ENCODE measurements at places on chromosomes 16 and 17.

- DNase-seq, result no peak
Observed at GRCh38 chr16:81713295-81713772, 65.8 kb upstream of the PLCG2 start.

GRCh38 chr17:31807846-31808245 lies 51.2 kb downstream of the COPRS start:
- DNase-seq, result no peak

DNA sequence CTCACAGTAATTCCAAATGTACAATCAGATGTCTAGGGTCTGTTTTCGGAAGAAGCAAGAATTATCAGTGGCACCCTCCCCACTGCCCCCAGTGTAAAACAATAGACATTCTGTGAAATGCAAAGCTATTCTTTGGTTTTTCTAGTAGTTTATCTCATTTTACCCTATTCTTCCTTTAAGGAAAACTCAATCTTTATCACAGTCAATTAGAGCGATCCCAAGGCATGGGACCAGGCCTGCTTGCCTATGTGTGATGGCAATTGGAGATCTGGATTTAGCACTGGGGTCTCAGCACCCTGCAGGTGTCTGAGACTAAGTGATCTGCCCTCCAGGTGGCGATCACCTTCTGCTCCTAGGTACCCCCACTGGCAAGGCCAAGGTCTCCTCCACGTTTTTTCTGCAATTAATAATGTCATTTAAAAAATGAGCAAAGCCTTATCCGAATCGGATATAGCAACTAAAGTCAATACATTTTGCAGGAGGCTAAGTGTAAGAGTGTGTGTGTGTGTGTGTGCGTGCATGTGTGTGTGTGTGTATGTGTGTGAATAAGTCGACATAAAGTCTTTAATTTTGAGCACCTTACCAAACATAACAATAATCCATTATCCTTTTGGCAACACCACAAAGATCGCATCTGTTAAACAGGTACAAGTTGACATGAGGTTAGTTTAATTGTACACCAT lies 59.7 kb downstream of the HLF start:
- DNase-seq, result no peak

- no peak for DNase-seq
Observed at GRCh38 chr16:86351041-86351784, 159.1 kb upstream of the FOXF1 start.

- DNase-seq, result no peak
Observed at GRCh38 chr16:49484451-49484849, 110.8 kb downstream of the C16orf78 start.

GRCh38 chr16:78925083-78925767 lies 675.3 kb downstream of the MAF start:
- no peak for DNase-seq

GRCh38 chr17:10010752-10011151 lies 105.7 kb upstream of the RCVRN start:
- DNase-seq, result no peak

GRCh38 chr17:15508466-15508865 lies 41.0 kb upstream of the CDRT4 start:
- no peak for DNase-seq

DNA sequence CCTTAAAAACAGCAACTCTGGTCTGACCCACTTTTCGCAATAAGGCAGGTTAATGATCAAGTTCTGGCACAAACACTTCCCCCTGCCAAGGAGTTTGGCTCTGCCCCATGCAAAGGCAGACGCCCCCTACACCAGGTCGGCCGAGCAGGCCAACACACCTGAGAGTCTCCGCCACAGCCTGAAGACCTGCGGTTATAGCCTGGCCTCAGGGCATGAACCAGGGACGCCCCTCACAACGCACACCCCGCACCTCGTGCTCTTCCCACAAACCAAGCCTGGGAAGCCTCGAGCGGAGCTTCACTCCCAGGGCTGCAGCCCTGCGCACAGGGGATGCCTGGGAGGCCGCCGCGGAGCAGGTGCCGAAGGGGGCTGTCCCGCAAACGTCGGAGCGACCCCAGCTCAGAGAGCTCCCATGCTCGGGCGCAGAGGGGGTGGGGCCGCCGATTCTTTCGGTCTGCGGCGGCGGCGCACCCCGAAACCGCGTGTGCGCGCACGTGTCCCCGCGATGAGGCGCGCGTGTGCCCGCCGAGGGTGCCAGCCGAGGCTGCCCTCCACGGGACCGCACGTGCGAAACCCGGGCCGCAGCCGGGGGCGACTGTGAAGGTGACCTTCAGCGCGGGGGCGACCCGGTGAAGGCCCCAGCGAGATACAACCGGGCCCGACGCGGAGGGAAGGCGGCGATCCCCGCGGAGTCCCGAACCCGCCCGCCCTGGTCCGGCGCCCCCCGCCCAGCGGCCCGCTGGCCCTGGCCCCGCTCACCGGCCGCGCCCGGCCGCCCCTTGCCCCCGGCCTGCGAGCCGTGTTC lies 559 bp downstream of the CLUH start:
- no peak for DNase-seq

DNA sequence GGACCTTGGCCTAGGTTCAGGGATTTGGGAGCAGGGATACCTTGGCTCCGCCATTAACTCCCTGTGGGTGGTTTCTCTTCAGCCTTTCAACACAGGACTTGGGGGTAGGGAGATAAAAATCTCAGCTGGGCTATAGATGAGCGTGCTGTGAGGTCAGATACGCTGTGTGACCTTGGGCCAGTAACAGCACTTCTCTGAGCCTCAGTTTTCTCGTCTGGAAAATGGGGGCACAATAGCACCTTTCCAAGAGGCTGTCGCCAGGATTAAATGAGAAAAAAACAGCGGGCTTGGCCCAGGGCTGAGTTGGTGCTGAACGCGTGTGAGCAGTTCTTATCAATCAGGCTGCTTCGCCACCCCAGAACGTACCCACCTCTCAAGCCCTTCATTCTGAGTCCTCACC lies 17.6 kb downstream of the CCDC92B start:
- no peak for DNase-seq

DNA sequence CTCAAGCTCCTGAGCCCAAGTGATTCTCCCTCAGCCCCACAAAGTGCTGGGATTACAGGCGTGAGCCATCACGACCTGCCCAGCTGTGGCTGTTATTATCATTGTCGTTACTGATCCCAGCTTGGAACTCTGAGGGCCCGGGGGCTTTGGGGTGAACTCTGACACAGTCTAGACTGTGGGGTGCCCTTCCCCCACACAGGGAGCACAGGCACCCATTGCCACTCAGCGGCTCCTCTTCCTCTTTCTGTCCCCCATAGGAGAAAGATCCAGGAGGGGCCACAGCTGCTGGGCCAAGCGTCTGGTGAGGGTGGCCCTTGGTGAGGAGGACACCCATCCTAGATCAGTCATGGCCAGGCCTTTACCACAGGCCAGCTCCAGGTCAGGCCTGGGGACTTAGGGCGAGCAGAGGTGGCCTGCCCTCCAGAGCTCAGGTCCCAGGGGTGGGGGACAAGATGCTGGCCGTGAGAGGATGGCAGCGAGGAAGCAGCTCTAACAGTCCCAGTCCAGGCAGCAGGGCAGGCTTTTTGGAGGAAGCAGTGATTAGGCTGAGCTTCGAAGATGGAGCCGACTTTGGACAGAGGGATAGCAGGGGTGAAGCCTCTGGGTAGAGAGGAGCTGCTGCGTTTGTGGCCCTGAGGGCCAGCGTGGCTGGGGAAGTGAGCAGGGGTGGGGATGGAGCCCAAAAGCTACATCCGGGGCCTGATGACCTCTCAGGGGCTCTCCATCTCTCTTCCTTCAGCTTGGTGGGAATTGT lies 24.7 kb downstream of the TMEM235 start:
- DNase-seq, result no peak

GRCh38 chr16:85915125-85915845 lies 16.3 kb downstream of the IRF8 start:
- no peak for DNase-seq

DNA sequence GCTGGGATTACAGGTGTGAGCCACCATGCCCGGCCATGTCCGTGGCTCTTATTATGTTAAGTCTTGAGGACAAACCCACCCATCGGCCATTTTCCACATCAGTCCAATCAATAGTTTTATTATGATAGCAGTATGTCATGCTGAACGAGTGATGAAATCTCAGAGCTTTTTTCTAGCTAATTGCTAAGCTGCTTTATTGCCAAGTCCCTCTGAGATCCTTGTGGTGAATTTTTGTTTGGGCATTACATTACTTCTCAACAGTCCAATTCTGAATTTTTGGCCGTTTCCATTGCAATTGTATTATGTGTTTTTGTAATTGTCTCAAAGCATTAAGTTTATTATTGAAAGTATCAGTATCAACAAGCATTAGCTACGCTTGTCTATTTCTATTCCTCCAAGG lies 10.9 kb downstream of the RNF112 start:
- DNase-seq, result no peak

- DNase-seq, result no peak
Observed at GRCh38 chr16:5619304-5619703, 521.7 kb upstream of the EEF2KMT start.

- DNase-seq, result no peak
Observed at GRCh38 chr17:75009139-75009724, 3.2 kb upstream of the MRPL58 start.

GRCh38 chr17:13025258-13025627 lies 7.4 kb upstream of the ELAC2 start:
- no peak for DNase-seq

GRCh38 chr17:58913552-58913951 lies 157.9 kb downstream of the PPM1E start:
- no peak for DNase-seq
